ENCODE measurements at places on chromosomes 3 and 15.

GRCh38 chr3:46545818-46546630, 20.1 kb downstream of the LRRC2 start:
- DNase-seq: no peak

DNA sequence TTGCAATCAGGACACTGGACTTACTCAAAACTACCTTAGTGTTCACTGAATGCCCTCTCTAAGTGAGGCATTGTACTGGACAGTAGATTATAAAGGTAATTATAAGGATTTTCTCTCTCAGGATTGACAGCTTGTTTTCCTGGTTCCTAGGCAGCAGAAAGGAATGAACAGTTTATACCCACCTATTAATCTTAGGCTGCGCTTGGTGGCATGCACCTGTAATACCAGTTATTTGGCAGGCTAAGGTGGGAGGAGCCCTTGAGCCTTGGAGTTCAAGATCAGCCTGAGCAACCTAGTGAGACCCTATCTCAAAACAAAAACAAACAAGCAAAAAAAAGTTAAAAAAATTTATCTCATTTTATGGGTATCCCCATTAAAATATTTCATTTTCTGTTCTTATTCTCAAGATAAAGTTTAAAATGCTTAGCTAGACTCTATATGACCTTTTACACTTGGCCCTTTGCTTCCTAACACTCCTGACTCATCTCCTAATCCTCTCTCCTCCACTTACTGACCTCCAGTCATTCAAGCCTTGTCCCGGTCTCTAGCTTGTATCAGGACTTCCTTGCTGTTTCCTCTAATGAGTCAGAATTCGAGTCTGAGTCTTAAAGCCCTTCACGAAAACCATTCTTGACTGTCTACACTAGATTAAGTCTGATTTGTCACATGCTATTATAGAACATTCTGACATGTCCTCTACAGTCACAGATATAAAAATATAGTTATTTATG, 348.6 kb downstream of the NLGN1 start:
- DNase-seq: no peak

GRCh38 chr3:65627062-65627461, 411.7 kb downstream of the MAGI1 start:
- no peak for DNase-seq

DNA sequence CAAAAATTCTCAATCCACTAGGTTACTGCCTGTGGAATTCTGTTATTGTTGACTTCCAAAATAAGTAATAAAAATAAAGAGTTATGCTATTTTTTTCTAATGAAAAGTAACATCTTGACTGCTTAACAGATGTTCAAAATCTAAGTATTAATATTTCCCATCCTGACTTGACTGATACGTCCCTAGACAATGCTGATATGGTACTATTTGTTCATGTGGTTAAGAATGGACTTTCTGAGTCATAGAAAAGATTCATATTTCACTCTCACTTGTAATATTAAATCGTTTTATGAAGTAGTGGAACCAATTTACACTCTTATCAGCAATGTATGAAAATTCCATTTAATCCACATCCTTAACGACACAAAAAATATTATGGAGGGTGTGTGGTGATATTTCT, 104.8 kb upstream of the PLSCR5 start:
- DNase-seq: no peak

GRCh38 chr15:66802025-66803001, 100.3 kb downstream of the SMAD6 start:
- DNase-seq: no peak

DNA sequence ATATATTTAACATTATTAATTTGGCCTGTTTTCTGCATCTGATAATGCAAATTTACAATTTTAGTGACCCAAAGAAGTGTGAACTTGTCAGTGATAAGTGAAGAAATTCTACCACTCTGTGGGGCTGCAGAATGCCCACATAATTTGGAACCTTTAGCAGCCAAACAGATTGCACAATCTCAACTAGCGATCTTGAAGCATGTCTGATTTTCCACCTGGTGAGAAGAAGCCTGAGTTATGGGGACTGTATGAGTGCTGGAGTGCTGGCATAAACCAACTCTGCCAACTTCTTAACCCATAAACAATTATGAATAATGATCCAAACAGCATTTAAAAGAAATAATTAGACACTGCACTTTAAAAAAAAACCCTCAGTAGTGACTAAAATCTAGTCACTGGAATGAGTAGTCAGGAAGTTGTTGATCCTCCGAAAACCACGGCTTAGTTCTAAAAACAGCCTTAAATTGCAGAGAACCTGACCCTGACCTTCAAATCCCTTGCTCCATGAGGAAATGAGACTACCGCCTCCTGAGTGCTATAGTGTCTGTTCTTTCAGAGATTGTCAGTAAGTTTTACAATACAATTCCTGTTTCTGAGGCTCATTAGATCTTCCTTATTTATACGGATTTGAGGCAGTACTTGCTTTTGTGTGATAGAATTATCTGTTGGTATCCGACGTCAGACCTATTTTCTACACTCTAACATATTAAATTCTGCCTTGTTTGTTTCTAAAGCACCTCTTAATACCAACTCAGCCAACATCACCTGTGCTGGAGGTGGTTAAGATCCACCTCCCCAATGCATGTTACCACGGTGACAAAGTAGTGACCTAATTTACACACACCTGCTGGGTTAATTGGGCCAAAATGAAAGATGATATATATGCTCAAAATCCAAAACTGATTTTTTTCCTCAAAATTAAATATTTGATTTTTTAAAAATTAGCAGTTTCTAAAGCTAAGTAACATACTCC, 267.7 kb downstream of the ZBTB20 start:
- DNase-seq: no peak

DNA sequence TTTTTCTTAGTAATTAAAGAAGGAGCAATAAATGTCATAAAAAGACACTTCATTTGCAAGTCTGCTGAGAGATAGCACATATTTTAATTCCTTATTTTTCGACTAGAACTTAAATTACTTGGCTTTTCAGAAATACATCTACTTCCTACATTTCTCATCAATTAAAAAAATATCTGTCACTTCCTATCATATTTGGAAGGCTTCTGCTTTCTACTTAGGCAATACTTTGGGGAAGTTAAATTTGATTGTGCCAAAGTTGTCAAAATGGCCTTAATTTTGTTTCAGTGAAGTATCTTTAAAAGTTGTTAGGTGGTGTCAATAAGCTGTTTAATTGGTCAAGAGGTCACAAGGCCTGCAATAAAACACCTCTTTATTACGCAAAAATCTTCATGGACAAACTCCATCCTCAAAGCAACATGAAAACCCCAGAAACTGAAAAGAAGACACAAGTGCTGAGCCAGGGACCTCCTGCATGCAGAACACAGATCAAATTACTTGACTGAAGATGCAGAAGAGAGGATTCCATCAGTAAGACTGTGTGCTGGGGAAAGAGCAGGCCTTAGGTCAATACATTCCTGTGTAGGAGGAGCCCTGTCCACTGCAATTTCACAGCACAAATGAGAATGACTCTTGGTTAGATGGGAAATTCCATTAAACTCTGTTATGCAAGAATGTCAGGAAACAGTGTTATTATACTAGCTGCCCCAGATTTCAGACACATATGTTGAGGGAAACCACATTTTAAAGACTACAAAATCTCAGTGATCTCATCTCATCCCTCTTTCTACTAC, 48.0 kb upstream of the FSTL1 start:
- DNase-seq: no peak

- DNase-seq: no peak
These were observed 49.2 kb upstream of the RAD18 start for GRCh38 chr3:9012521-9012920.

DNA sequence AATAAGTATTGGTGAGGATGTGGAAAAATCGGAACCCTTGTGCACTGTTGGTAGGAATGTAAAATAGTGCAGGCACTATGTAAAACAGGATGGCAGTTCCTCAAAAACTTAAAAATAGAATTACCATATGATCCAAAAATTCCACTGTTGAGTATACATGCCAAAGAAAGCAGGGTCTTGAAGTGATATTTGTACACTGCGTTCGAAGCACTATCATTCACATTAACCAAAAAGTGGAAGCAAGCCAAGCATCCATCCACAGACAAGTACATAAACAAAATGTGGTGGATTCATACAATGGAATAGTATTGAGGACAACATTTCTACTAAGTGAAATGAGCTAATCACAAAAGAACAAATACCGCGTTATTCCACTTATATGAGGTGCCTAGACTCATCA, 200.7 kb downstream of the TJP1 start:
- no peak for DNase-seq

DNA sequence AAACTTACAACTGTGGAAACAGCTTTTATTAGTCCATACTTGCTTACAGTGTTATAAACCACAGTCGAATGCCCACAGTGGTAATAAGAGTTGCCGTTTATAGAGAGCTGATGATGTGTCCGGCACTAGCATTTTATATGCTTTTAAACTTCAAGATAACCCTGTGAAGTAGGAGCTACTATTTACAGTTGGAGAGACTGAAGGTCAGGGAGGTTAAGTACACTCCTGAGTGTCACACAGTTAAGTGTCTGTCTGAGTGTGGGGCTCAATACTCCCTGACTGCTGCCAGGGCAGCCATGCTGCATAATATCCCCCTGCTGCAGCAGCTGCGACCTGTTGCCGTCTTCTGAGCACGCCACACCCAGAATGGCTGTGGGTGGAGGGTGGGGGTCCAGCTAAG, 89.9 kb upstream of the TNFAIP8L3 start:
- no peak for DNase-seq

DNA sequence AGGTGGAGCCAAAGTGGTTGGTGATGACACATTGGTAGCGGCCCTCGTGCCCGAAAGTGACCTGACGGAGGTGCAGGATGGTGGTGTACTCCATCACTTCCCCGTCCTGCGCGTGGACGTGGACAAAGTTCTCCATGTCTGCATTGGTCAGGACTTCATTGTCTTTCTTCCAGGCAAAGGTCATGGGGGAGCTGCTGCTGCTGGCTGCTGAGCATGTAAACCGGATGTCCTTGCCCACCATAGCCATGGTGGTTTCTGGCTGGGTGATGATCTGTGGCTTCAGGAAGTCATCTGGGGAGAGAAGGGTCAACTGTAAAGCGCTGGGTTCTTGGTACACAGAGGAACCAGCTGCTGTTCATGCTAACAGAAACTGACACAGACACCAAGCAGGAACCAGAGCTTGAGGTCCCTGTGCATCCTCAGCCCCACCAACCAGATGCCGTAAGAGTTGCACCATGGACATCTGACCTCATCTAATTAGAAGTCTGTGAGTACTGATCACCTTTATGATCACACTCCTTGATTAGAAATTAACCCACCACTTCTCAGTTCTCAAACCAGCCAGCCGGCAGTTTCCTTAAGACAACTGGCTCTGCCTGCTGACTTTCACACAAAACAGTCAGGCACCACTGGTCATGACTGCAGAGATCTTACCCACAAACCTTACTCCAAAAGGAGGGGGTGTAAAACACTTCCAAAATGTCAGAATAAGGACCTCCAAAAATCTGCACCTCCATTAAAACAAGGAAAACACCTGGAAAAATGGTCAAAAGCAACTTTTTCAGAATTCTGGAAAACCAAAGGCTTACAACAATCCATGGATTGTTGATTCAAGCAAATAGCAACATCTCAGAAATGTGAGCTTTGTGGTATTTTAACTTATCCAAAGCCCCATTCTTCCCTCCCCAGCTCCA, 114.6 kb downstream of the LRIG1 start:
- no peak for DNase-seq

DNA sequence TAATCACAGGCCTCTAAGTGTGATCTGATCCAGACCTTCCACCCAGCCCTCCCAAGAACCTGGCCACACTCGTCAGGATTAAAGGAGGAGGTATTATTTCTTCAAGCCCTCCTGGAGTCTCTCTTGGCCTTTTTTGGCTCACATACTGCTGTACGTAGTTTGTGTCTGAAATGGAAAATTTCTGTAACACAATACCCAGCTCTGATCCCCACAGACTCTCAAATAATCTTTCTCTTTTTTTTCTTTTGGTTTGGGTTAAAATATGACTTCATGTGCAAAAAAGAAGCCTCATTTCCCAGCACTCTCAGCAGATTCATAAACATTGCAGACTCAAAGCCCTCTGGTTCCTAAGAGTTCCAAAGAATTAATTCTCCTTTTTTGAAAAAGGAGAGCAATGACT, 96.5 kb upstream of the PHLDB2 start:
- DNase-seq: no peak

DNA sequence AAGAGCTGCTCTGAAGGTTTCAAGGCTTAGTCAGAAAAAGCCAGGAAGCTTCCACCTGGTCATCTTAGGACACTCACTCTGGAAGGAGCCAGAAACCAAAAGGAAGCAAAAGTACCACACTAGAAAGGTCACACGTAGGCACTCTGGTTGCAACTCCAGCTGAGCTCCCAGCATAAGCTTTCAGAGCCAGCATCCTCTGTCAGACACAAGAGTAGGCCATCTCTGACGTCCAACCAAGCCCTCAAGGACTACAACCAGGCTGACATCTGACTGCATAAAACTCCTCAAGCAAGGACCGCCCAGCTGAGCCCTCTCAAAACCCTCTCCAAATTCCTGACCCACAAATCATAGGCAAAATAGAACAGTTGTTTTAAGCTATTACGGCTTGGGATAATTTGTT, 12.8 kb downstream of the SH3BP5 start:
- no peak for DNase-seq

GRCh38 chr3:126703512-126704493, at the start of gene CHCHD6:
CHCHD6 (plus strand) TSS chr3:126704240; CDS start chr3:126704313, 73 bp downstream.
- DNase-seq: peak; percentile 97

DNA sequence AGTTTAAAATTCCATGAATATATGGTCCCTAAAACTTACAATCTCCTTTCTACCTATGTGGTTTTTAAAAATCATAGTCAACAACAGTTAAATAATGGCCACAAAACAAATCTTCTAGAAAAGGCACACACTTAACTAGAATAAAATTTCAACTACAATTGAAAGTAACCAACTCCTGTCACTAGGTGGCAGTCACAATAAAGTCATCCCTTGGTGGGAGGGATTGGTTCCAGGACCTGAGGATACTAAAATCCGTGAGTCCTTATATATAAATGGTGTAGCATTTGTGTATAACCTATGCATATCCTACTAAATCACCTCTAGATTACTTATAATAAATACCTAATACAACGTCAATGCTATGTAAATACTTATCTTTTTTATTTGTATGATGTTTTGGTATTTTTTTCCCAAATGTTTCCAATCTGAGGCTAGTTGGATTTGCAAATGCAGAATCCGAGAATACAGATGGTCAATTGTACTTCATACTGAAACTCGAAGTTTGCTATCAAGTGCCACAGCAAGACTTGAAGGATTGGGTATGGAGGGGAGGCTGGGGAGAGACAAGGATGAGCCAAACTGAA, 172.6 kb downstream of the FMN1 start:
- DNase-seq: no peak
